ENCODE measurements at places on chromosomes 11 and 22.

- DNase-seq: no peak
Measured at GRCh38 chr11:66529655-66530054, 16.2 kb downstream of the ZDHHC24 start.

GRCh38 chr22:20653795-20654342 is 120.0 kb upstream of the SERPIND1 start:
- no peak for DNase-seq

GRCh38 chr22:49068861-49069500 is 758.7 kb downstream of the BRD1 start:
- DNase-seq: no peak

- DNase-seq: no peak
Measured at GRCh38 chr11:134880788-134881187, 468.7 kb upstream of the B3GAT1 start.

- no peak for DNase-seq
Measured at GRCh38 chr11:8309862-8310261, 46.2 kb upstream of the LMO1 start.

Measured in astrocyte of the cerebellum (primary cell).